ENCODE measurements at places on chromosomes 2 and 18. TPM values are rescaled to one million over a fixed set of nuclear protein-coding genes. Genes with fewer than 3 reads are reported as not detected.

GRCh38 chr18:79576686-79577351 lies 102.8 kb upstream of the CTDP1 start:
- H3K27ac ChIP-seq: no peak overlapping the region
- no peak overlapping the region for H3K4me3 ChIP-seq
- no peaks in the 10 kb centered on the region for H3K4me1 ChIP-seq
- H3K27me3 ChIP-seq: peaks cover 5% of the 10 kb centered on the region
- peak; percentile 10 for DNase-seq

TXNL1 gene
- total RNA-seq: 66.7 TPM

- H3K27me3 ChIP-seq: no peaks in the 10 kb centered on the region
- no peak overlapping the region for H3K4me3 ChIP-seq
- no peak for DNase-seq
- H3K4me1 ChIP-seq: no peaks in the 10 kb centered on the region
- H3K27ac ChIP-seq: no peak overlapping the region
- H3K36me3 ChIP-seq: no peaks in the 10 kb centered on the region
Measured at GRCh38 chr2:239604861-239605260, 204.0 kb upstream of the HDAC4 start.

DNA sequence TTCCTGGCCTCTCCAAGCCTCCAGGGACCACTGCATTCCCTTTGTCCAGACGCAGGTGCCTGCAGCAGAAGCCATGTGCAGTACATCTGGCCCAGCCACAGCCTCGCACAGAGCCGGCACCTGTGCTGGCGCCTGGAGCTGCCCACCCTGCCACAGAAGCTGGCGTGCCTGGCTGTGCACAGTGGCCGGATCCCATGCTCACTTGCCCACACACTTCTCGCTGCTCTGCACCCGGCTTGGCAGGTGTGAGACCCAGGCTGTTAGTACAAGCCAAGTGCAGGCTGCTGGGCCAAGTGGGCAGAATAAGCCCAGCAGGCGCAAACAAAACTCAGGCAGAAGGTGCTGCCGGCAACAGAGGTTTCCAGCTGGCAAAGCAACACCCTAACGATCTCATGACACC lies 124.5 kb upstream of the CCDC150 start:
- DNase-seq: peak; percentile 27
- H3K27me3 ChIP-seq: peaks cover 10% of the 10 kb centered on the region
- no peaks in the 10 kb centered on the region for H3K36me3 ChIP-seq
- peak overlapping the region; percentile 38 for H3K4me3 ChIP-seq

- peaks cover 2% of the 10 kb centered on the region for H3K4me1 ChIP-seq
- H3K4me3 ChIP-seq: no peak overlapping the region
- no peak for DNase-seq
Measured at GRCh38 chr2:127471286-127471988, 53.2 kb downstream of the PROC start.

DNA sequence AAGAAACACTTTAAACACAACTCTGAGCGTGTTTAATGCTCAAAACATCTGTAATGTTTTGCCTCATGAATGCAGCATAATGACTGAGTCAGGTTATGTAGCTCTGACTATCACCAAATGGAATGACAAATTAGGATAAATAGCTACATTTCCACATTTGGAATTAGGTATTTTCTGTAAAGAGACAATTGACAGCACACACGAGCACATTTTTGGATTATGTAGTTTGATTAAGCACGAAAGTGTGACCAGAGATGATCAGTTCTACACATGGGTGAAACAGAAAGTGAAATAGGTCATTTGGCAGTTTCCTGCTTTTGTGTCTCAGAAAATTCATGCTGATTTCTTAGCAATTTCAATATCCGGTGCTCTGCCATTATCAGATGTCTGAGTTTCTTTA lies 29.0 kb downstream of the LPIN1 start:
- no peak for DNase-seq
- H3K36me3 ChIP-seq: peaks cover 10% of the 10 kb centered on the region
- H3K27ac ChIP-seq: no peak overlapping the region
- H3K27me3 ChIP-seq: no peaks in the 10 kb centered on the region
- peaks cover 2% of the 10 kb centered on the region for H3K4me1 ChIP-seq

GRCh38 chr18:52829876-52830405 lies 489.9 kb downstream of the DCC start:
- H3K36me3 ChIP-seq: no peaks in the 10 kb centered on the region
- H3K4me1 ChIP-seq: no peaks in the 10 kb centered on the region
- H3K4me3 ChIP-seq: no peak overlapping the region
- peaks cover 2% of the 10 kb centered on the region for H3K27me3 ChIP-seq
- no peak overlapping the region for H3K27ac ChIP-seq
- no peak for DNase-seq

- DNase-seq: no peak
- no peak overlapping the region for H3K4me3 ChIP-seq
- no peaks in the 10 kb centered on the region for H3K4me1 ChIP-seq
Measured at GRCh38 chr2:166653185-166653813, 159.2 kb upstream of the SCN7A start.

SIX3 gene
- total RNA-seq: 0.86 TPM

IL37 gene
- total RNA-seq: not detected

DNA sequence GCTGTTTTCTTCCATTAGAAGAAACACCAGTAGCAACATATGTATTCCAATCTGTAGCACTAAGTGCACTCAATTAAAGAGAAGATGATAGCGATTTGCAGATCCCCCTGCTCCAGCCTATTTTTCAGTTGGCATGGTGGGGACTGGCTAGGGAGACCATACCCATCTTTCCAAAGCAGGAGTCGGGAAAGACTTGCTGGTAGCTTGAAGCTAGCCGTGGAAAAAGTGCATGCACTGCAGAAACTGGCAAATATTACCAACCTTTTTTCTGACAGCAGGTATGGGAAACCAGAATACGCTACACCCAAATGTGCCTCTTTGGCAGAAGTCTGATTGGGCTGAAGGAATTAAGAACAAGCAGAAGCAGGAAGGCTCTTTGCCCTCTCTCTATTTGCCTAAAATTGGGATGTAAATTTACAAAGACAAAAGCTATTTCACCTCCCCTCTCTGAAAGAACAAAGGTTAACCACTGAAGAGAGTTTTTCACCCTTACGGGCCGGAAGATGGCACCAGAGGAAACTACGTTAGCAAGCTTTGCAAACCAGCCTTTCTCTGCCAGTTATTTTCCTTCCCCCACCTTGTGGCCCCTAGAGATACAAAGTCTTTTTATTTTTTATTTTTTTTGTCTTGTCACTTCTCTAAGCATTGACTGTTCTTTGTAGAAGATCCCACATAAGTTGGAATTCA lies 273.1 kb downstream of the DLGAP1 start:
- H3K4me1 ChIP-seq: peaks cover 7% of the 10 kb centered on the region
- H3K36me3 ChIP-seq: peaks cover 9% of the 10 kb centered on the region
- H3K4me3 ChIP-seq: no peak overlapping the region
- H3K27ac ChIP-seq: no peak overlapping the region

DOK6 gene
- total RNA-seq: 19.7 TPM

PDE1A gene
- total RNA-seq: 4.2 TPM

DNA sequence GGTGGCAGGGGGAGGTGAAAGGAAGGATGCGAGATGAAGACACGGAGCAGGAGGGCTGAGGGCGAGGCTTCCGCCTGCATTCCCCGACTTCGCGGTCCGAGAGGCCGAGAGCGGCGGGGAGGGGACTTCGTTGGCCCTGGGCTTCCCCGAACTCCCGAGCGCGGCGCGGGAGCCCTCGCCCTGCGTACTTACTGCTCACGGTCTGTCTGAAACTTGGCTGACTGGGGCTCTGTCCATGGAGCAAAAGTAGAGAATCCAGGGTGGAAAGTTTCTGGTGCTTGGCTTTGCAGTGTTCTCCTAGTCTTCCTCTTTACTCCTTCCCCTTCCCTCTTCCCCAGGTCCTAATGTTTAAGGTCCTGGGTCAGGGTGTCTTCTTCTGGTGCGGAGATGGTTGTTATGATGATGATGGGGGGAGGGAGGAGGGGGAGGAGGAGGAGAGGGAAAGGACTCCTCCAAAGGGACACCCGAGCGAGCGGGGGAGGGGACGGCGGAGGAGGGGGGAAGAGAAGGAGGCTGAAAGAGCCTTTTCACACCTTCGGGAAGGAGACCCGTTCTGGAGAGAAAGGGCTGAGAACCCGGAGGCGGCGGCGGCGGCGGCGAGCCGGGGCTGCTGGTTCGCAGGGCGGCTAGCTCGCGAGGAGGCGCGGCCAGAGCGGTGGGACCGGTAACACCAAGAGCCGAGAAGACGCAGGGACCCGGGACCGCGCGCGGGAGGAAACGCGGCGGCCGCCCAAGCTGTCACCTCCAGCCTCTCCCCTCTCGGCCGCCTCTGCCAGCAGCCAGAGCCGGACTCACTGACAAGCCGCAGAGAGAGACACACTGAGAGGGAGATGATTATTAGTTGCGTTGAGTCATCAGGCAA lies at the start of gene SATB2:
Gene SATB2, minus strand, starts transcription at position 793 of the 862 bp plus-strand sequence. CDS start 1,902 bp downstream, outside the sequence.
- DNase-seq: peak; percentile 68
- H3K4me1 ChIP-seq: peaks cover 14% of the 10 kb centered on the region
- peak within 1 kb of the TSS; percentile 62 for H3K27ac ChIP-seq
- peak within 1 kb of the TSS; percentile 96 for H3K4me3 ChIP-seq
- peaks cover 25% of the 10 kb centered on the region for H3K27me3 ChIP-seq

Data from glutamatergic neuron (in vitro differentiated cells).